ENCODE measurements at places on chromosomes 7 and 10.
A peak's percentile ranks its signal among the peaks of the same experiment; 100 is the strongest.

GRCh38 chr10:58268454-58268945, 462 bp upstream of the CISD1 start:
- DNase-seq, result peak; percentile 41

- no peak for DNase-seq
These were observed 68.5 kb downstream of the LRRN3 start for GRCh38 chr7:111159426-111159825.

DNA sequence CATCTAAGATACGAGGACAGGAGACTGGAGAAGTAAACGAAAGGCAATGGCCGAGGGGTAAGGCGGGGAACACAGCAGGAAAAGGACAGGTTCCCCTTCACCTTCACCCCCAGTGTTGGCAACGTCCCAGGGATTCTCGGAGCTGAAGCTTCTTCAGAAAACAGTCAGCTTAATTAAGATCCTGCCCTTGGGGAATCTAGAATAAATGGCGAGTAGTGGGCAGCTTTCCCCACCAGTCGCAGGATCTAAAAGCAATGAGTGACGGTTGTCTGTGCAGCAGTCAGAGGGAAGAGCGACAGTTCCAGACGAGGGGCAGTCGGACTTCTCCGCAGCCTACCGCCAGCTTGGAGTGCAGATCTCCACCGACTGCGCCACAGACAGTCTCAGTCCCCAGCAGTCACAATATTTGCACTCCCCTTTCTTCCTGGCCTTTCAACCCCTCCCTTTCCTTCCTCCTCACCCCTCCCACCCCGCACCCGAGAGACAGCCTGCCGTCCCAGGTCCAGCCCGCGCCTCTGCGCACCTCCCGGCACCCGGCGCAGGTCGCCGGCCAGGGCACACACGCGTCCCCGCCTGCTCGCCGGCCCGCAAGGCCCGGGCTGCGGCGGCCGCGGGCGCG, 10.9 kb upstream of the SP8 start:
- DNase-seq, result no peak

GRCh38 chr7:104045183-104045582, 55.7 kb upstream of the RELN start:
- DNase-seq, result no peak

DNA sequence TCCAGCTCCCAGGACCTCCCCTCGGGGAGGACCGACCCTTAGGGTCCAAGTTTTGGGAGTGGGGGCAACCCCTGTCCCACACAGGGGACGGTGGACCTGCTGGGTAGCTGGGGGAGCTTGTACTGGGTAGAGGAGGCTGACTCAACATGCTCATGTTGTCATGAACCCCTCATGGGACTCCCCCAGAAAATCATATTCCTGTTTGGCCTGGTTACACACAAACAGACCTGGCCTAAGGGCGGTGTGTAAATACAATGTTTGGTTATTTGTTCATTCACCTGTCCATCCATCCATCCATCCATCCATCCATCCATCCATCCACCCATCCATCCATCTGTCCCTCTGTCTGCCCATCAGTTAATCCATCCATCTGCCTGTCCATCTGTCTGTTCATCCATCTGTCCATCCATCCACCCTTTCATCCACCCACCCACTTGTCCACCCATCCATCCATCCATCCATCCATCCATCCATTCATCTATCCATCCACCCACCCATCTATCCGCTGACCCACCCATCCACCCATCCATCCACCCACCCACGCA, 92.9 kb downstream of the DNAJB6 start:
- no peak for DNase-seq

DNA sequence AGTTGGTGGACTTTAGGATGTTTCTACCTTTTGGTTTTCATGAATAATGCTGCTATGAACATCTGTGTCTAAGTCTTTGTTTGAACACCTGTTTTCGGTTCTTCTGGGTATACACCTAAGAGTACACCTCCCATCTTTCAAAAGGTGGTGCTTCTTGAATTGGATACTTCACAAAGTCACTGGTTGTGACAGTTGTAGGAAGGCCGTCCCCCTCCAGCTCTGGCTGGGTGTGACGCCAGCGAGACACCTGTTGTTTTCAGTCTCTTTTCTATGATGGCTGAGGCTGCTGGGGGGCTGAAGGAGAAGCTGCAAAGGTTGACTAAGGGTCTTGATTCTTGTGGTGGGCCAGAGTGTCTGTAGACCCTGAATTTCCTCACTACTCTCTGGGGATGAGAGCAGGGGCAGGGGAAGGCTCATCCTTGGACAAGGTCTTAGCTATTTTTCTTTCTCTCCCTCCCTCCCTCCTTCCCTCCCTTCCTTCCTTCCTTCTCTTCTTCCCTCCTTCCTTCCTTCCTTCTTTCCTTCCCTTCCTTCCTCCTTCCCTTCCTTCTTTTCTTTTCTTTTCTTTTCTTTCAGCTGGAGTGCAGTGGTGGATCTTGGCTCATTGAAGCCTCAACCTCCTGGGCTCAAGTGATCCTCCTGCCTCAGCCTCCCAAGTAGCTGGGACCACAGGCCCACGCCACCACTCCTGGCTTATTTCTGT, 5.6 kb downstream of the NEURL1 start:
- DNase-seq, result no peak

- no peak for DNase-seq
These were observed 27.1 kb upstream of the SGCE start for GRCh38 chr7:94683066-94683465.

GRCh38 chr7:33926535-33926934, 21.2 kb downstream of the BMPER start:
- DNase-seq, result no peak

DNA sequence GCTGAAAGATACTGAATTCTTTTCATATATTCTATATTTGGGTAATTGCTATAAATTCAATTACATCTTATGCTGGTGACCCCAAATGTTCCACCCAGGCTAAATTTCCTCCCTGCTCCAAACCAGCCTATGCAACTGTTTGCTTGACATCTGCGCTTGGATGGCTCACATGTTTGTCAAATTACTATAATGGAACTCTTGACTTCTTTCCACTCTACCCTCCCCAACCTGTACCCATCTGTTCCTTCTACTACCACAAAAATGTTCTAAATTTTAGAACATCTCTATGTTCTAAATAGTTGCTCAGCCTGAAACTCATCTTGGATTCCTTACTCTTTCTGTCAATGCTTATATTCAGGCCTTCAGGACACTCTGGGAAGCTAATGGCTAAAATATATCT, 249.9 kb upstream of the SMIM30 start:
- no peak for DNase-seq

DNA sequence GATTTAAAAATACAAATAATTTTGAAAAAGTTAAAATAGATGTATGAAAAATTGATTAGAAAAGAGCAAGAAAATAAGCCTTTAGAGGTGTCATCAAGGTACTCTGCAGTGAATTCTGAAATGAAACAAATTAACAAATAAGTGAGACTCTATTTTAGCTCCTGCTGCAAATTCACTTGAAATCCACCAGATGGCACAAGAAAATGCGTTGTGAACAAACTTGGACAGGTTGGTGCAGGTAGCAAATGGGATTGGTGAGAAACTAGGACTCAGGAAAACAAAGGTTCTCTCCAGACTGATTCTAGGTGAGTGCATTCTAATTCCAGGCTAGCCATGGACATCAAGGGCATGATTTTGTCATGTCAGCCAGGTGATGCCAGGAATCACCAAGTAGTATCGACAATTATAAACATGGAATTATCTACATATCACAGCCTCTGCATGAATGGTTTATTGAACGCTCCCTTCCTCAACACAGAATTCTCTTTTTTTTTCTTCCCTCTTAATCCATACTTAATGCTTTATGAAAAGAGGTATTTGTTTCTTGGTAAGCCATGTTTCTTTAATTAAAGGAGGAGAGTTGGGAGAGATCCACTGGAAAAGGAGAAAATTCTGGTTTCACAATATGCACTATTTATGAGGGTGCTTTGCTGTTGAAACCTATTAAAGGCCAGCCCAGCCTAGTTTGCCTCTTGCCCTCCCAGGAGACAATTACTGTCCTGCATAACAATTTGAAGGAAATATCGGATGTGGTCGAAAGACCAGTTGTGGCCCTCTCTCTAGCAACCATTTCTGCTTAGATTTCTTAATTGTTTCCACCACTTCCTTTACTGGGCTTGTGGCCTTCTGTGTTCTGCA, 118.1 kb downstream of the ZNF365 start:
- no peak for DNase-seq

DNA sequence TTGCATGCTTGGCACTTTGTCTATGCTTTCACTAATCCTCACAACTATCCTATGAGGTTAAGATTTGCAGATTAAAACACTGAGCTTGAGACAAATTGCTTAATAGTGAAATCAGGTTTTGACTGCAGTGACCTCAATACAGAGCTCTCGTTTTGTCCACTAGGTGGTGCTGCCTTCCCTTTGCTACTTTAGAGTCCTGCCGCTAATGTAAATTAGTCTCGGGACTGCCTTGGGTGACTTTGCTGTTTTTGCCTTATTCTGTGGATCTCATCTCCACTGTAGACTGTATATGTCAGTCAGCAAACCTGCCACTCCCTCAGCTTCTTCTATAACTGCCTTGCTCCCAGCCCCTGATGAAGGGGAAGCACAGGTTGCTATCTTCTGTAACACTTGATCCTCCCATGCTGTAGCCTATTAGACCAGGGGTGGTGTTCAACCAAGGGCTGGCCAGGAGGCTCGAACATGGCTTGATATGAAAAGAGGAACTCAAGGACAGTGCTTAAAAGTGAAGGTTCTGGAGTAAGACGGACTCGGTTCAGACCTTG, 26.0 kb downstream of the ASB4 start:
- DNase-seq, result peak; percentile 72

DNA sequence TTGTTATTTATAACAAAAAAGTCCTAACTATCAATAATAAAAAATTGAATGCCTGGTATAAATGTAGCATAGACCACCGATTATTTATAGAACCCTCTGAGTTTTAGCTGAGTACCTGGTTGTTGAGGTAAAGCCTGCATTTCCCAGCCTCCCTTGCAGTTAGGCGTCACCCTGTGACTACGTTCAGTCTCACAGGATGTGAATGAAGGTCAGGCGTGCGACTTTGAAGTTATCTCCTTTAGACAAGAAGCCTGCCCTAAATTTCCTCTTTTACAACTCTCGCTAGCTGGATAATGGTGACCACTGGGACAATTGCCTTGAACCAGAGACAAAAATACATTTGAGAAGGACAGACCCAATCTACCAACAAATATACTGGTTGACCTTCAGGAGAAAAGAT, 67.5 kb upstream of the TES start:
- no peak for DNase-seq

DNA sequence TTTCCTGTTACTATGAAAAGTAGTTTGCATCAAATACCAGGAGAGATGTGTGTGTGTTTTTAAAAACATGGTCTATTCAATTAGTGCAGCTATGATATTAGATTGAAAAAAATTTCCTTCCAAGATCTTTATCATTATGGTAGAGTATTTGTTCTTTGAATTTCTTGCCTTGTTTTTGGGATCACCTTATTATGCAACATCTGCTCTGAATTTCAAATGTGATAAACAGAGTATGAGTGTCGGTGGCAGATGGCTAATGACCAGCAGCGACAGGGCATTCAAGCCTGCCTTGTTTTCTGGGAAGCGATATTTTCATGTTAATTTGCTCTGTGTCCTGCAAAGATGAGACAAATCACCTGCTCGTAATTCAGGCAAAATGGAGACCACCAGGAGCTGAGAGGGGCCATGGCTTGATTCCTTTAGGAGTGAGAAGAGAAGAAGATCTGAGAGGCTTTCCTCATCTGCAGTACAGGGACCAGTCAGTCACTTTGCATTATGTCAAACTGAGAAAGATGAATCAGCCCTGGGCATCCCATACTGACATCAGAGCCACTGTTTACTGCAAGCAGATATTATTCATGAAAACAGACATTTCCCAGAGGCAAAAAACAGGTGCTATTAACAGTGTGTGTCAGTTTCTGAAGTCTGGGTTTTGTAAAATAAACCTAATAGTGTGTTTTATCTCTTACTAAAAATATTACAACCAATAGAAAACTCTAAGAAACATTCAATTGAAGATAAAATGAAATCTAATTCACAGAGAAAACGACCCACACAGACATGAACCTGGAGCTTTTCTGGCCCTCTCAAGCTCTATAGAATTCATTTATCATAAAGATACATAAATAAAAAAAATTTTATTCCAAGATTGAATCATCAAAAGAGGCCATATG, 67.6 kb downstream of the CDK6 start:
- no peak for DNase-seq

DNA sequence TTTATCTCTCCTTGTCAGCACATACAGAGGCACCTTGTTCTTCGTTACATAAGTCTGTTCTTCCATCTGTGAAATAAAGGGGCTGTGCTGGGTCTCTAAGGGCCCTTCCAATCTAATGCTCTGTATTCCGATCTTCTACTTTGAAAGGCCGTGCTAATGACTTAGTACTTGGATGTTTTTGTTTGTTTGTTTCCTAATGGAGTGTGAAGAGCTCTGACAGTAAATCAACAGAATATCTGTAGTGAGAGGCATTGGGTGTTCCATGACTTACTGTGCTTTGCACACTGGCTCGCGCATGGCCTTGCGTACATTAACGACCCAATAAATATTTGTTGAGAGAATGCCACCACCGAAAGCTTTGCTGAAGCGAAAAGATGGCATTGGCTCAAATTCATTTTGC, 162.1 kb downstream of the CHN2 start:
- no peak for DNase-seq

GRCh38 chr10:126569513-126570244, 100.8 kb downstream of the C10orf90 start:
- DNase-seq, result no peak

DNA sequence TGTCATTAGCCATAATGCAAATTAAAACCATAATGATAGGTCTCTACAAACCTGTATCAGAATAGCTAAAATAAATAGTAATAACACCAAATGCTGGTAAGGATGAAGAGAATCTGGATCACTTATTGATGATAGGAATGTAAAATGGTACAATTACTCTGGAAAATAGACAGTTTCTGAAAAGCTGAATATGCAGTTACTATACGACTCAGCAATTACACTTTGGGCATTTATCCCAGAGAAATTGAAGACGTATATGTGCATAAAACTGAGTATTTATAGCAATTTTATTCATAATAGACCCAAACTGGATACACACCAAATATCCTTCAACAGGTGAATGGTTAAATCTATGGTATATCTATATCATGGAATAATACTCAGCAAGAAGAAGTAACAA, 7.9 kb downstream of the RPA3 start:
- no peak for DNase-seq

DNA sequence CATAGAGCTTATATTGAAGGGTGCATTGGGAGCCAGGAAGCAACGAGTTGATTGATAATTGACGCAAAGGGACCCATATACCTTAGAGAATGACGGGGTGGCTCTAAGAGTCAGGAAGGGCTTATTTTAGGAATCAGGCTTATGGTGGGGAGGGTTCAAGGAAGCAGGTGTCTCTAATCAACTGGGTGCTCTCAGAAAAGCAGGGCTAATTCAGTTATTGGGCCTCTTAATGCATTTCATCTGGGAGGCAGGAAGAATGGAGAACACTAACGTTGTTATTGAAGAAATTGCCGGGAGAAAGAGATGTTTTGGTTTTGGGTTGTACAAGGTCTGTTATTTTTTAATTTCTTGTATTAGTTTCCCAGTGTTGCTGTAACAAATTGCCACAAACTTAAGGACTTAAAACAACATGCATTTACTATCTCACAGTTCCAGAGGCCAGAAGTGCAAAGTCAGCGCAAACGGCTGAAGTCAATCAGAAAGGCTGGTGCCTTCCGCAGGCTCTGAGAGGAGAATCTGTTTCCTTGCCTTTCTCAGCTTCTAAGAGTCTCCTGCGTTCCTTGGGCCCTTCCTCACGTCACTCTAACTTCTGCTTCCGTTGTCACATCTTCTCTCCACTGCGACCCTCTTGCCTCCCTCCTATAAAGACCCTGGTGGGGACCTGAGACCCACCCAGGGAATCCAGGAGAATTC, 328.4 kb upstream of the C7orf33 start:
- no peak for DNase-seq

All from right forelimb (tissue), 1 donor.